EH (cell line): ENCODE measurements at places on chromosomes 2 and 18.

DNA sequence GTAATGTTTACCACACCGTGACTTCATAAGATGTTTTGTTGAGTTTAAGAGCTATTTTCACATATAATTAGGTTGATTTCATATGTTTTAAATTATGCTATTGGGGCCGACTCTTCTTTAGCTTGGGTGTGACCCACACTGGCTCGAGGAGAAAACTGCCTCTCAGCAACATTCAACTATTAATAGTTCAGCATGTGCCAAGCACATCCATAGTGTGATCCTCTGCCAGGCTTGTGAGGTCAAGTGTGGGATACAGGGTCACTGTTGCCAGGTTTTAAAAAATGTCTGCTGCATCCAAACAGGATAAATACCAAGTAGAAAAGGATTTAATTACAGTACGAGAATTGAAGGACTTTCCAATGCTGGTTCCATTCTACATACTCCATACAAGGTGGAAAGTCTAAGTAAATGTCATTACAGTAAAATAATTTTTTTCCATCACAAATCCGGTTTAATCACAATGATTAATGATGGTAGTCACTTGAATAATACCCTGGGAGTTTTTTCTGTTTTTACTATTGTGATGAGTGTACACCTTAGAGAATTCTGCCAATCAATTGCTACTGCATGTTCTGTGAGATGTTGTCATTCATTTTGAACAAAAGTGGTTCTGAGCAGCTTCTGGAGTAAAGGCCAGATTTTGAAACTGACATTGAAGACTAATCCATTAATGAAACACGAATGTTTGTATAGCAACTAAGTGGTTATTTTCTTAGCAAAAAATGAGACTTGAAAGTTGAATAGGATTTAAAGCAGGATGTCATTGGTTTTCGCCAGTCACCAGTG, 84.5 kb downstream of the ABI2 start:
- no peak for DNase-seq

- peak; percentile 51 for DNase-seq
These were observed 2.1 kb downstream of the TRIB2 start for GRCh38 chr2:12718711-12719399.

GRCh38 chr2:24048769-24049484, 614 bp upstream of the FKBP1B start:
- peak; percentile 26 for DNase-seq

- DNase-seq, result peak; percentile 60
These were observed 185.7 kb upstream of the KLHL29 start for GRCh38 chr2:23199115-23199918.

GRCh38 chr2:6835467-6835866, 30.2 kb downstream of the CMPK2 start:
- DNase-seq, result no peak

- peak; percentile 47 for DNase-seq
These were observed 1363.2 kb upstream of the ACVR2A start for GRCh38 chr2:146481629-146482028.

- peak; percentile 97 for DNase-seq
These were observed 125.5 kb upstream of the SERTAD2 start for GRCh38 chr2:64779117-64779690.

DNA sequence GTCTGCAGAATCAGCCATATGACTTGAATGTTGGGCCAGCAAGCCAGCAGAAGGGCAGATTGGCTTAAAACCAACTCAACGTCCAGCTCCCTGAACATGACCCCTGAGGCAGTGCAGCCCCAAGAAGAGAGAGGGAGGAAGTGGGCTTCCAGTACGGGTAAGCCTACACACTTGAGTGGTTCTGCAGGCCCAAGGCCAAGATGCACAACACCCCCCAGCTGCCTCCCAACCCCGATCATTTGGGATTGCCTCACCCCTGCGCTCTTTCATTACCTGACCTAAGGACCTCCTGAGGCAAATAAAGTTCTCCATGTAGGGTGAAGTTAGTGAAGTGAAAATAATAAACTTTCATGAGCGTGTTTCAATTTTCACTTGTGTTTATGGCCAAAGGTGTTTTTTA, 536.0 kb downstream of the TNS1 start:
- no peak for DNase-seq

- no peak for DNase-seq
These were observed 2.8 kb downstream of the CYTIP start for GRCh38 chr2:157441072-157441454.

GRCh38 chr2:177393203-177393755, 706 bp downstream of the AGPS start:
- no peak for DNase-seq

DNA sequence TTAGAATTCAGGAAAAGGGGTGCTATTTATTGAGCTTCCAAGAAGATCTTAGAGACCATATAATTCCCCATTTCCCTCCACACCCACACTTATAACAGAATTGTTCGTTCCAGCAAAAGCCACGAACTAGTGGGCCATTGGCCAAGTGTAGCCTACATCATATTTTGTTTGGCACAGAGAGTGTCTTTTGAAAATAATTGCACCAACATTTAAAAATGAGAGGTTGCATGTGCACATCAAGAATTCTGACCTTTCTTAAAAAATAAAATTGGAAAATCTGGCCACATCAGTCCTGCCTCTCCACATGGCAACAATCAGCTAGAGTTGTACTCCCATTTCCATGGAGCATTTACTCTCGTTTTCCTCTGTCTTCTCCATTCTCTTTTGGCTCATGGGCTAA, 655.5 kb upstream of the FANCL start:
- peak; percentile 78 for DNase-seq

DNA sequence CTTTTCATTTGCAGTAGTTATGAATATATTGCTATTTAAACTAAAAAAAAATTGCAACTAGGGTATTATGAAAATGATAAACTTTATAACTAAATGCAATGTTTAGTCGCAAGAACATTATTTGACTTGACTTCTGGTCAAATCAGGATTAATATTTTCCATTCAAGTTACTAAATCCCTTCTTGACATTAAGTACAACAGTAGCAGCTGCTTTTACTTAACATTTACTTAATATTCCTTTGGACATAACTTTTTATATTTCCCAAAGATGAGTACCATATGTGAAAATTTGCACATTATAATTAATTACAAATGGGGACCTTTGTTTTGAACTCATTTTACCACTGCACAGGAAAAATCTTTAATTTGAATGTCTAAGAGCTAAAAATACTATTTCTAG, 74.0 kb downstream of the PMS1 start:
- no peak for DNase-seq

DNA sequence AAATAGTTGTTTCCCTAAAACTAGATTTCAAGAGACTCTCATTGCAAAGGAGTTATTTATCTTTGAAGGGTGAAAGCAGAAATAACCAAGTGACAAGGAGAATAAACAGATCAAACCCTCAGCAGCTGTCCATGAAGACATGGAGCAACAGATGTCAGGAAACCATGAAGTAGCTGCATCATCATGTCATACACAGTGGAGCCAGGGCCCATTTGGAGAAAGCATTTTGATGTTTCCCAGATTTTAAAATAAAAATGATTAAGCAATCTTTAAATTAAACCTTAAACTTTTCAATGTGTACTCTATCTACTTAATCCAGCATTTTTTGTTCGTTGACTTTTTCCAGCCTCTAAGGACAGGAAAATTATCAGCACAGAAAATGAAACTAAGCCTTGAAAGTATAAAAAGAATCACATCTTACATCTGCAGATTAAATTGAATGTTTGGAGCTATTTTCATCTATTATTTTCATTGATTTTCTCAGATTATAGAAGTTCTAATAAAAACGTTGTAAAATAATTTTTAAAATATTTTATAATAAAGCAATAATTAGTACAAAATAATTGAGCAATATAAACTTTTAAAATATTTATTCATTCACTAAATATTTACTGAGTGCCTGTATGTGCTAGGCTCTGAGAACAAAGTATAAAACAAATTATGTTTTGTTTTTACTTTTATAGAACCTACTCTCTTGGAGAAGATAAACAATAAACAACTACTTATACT, 860.1 kb downstream of the BCL11A start:
- DNase-seq, result no peak

GRCh38 chr18:63150942-63151421, 168.6 kb downstream of the BCL2 start:
- no peak for DNase-seq

- no peak for DNase-seq
These were observed 74.0 kb downstream of the CERS6 start for GRCh38 chr2:168529900-168530561.

GRCh38 chr2:1231466-1232063, 181.7 kb upstream of the TPO start:
- DNase-seq, result no peak

DNA sequence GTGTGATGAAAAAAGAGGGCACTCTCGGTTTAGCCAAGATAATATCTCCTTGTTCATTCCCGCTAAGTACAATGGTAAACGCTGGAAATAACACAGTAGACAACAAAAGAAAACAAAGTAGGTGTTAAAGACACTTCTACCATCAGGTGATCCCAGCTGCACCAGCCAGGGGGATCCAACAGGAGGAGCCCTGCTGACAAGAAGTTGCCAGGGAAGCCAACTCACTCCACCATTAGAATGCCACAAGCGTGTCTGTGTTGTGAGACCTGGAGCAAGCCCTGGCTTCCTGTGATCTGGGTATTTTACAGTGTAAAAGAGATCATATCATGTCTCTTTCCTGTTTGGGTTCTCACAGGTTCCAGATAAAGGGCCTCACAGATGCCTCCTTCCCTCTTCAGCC, 117.0 kb downstream of the GRB14 start:
- DNase-seq, result peak; percentile 4

GRCh38 chr18:10072671-10073175, 158.9 kb downstream of the VAPA start:
- DNase-seq, result peak; percentile 77

GRCh38 chr18:54069729-54070128, 154.7 kb downstream of the MBD2 start:
- no peak for DNase-seq

DNA sequence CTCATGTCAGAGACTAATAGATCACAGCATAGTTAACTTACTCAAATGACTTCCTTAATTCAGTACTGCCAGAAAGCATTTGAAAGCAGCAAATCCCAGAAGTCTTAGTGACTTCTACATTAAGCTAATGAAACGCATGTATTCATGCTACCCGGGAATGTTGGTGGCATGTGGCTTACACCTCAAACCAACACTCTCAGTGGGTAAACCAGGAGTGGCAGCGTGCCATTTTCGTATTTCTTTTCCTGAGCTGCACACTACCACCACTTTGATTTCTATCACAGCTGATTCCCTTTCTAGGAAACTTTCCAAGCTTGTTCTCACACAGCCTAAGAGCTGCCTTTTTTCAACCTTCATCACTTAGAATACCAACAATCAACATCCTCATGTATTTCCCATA, 646.6 kb downstream of the NRXN1 start:
- no peak for DNase-seq

- DNase-seq, result no peak
These were observed 312.0 kb downstream of the GPD2 start for GRCh38 chr2:156748221-156748620.

GRCh38 chr18:4384932-4385331, 70.2 kb downstream of the DLGAP1 start:
- DNase-seq, result no peak

DNA sequence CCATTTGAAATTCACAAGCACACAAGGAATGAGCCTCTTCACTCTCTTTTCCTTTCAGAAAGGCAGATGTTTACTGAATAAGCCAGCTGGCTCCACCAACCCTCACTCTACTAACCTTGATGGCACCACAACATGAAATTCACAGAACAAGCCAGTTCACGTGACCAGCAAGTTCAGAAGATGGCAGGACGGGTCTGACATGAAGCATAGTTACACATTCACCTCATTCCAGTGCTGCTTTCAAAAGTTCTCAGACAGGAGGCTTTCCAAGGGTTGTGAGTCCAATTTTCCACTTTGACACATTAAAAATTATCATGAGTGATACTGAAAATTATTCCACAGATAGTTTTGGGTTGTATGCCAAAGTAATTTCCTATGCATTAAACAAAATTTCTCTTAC, 74.2 kb upstream of the MBOAT2 start:
- no peak for DNase-seq

- DNase-seq, result peak; percentile 41
These were observed 54.5 kb downstream of the MAP4K4 start for GRCh38 chr2:101751875-101752619.

DNA sequence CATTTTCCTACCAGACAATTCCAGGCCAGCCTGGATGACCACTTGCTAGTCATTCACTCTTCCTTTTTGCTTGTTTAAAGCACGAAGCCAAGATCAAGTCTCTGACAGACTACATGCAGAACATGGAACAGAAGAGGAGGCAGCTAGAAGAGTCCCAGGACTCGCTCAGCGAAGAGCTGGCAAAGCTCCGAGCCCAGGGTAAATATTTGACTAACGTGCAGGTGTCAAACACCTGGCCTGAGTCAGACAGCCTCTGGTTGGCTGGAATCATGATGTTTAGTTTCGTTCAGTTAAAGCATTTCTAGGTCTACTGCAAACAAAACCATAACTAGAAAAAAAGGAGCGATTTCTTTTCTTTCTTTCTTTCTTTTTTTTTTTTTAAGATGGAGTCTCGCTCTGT, 44.2 kb upstream of the LYPD6B start:
- DNase-seq, result no peak
